NCI-H2029 (cell line): ENCODE measurements at places on chromosomes 7 and 10.

- DNase-seq, result no peak
These were observed 56.9 kb downstream of the NEUROG3 start for GRCh38 chr10:69516316-69516715.

- DNase-seq, result no peak
These were observed 238.8 kb downstream of the BAMBI start for GRCh38 chr10:28915989-28916588.

DNA sequence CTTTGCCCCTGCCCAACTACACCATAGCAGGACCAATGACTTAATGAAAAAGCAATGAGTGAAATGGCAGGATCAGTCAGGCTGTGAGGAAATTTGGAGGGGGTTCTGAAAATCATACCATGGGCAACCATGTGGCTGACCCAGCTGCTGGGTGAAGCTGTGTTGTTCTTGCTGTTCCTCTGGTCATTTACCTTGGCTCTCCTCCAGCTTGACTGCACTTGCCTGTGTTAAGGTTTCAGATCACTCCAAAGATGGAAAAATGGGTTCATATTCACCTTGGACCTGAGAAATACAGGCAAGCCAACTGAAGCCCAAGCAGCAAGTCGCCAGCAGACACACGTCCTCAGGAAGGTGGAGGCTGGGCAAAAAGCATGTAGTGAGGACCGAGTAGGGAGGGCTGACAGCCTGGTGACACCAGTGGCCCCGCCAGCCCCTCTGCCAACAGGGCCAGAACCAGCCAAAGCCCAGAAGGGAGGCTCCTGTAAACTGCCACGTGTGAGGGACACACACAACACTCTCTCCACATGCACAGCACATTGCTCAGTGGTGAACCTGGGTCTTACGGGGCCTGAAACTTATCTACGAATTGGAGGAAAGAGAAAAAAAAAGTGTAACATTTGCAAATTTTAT lies 40.1 kb downstream of the PARP12 start:
- peak; percentile 43 for DNase-seq

GRCh38 chr10:100742936-100743335 lies 2.4 kb upstream of the PAX2 start:
- no peak for DNase-seq

DNA sequence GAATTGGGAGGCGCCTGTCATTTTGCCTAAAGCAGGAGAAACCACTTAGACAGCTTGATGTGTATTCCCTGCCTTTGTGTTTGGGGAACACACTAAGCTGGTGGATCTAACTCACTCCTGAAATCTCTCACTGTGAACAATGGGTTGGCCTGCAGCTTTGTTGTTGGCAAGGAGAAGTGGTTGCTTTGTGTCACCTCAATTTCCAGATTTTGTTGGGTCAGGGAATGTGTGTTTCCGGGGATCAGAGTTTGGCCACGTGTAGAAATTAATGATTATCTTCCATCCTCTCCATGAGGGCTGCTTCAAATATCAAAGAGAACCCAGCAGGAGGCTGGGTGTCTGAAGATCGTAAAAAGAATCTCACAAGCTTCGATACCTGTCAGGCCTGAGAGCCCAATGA lies 27.8 kb downstream of the A1CF start:
- no peak for DNase-seq

- DNase-seq, result no peak
These were observed 6.9 kb downstream of the KPNA7 start for GRCh38 chr7:99201027-99201426.

- DNase-seq, result no peak
These were observed 78.5 kb downstream of the GRID1 start for GRCh38 chr10:86287966-86288579.

DNA sequence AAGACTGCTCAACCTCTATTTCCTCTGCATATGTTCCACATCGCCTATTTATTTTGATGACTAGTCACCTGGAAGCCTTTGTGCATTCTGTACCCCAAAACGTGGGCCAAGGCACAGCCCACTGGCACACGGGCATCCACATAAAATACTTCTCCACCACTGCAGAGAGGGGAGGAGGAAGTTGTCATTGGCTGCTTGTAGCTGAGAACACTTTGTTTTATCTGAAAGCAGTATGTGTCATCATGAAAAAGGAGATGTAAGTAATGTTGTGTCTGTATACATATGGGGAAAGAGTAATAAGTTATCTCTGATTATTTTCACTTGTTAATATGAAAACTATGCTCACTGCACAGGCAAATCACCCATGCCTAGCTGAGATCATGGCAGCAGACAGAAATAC lies 48.2 kb upstream of the AMPH start:
- DNase-seq, result no peak

DNA sequence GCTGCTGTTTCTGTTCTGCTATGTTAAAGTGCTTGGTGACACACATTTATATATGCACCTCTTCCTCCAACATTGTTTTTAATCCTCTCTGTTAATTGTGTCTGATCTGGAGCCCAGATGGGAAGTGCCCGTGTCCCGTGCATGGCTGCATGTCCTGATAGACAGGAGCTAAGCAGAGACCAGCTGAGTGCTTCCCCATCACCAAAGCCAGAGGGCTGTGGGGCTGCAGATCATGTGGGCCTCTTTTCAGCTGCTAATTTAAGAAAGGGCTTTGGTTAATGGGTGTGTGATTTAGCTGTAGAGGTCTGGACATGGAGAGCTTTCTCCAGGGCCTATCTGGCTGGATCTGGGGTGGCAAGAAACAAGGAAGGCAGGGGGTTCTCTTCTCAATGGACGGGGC lies 96.5 kb upstream of the NPS start:
- DNase-seq, result no peak
